ENCODE measurements at places on chromosomes 2 and 18.

DNA sequence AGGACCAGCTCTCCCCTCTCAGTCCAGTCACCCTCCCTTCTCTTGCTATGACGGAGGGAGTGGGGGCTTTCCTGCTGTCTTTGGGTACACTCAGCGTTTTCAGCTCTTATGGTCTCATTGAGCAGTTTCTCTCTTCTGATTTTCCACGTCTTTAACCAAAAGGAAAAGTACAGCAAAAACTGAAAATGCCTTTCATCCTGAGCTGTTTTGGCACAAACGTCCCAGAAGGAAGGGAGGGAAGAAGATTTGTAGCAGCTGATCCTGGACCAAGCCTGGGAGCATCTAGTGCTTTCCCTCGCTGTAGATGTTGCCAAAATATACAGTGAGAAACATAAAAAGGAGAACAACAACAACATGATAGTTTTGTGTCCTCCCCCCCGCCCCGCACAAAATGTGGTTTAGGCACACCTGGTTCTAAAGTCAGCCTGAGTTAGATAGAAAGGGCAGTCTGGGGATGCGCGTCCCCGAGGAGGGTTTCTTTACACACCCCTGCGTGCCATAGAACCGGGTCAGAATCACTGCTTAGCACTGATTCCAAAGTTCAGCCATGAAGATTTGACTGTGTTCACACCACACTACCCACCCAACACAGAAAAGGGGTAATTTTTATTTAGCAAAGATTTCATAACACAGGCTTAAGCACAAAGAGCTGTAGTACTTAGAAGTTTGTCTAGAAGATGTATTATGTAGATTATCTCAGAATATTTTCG, 53.4 kb downstream of the SLC40A1 start:
- no peak for DNase-seq

DNA sequence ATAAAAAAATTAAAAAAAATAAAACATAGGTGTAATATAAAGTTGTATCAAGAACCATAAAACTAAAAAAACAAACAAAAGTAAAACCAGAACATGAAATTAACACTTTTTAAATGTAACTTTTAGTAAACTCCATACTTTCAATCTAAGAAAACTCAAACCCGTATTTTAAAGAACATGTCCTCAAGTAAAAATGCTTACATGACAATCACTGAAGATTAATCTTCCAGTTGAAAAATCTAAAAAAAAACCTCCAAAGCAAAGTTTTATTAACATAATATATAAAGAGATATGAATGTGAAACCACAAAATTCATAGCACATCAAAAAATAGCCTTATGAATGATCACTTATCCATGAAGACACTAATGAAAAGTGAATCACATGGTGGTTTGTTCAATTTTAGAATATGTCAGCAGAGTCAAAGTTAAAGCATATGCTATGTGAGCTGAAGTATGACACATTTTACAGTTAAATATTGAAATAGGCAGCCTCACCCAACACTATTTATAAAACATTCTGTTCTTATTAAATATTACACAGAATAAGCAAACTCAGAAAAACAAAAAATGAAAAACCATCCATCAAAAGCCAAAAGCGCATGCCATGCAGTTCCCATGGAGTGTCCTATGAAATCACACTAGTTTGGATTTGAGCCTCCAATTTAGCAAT, 23.1 kb upstream of the CHAC2 start:
- no peak for DNase-seq

DNA sequence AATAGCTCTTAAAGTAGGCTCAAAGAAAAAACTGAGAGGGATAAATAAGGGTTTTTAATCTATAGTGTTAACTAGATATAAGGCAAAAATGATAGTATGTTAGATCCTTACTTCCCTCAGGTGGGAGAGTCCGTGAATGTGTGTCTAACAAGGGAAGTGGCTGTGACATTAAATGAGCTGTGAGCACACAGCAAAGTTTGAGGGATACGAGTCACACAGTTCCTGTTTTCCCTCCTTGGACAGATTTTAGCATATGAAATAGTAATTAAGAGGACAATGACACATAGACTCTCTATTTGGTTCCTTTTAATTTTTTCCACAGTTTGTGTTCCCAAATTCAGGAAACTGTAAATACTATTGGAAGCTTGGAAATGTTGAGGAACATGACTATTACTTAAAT, 148.4 kb upstream of the CAVIN2 start:
- no peak for DNase-seq

GRCh38 chr2:235498541-235498940, 4.7 kb downstream of the AGAP1 start:
- no peak for DNase-seq

DNA sequence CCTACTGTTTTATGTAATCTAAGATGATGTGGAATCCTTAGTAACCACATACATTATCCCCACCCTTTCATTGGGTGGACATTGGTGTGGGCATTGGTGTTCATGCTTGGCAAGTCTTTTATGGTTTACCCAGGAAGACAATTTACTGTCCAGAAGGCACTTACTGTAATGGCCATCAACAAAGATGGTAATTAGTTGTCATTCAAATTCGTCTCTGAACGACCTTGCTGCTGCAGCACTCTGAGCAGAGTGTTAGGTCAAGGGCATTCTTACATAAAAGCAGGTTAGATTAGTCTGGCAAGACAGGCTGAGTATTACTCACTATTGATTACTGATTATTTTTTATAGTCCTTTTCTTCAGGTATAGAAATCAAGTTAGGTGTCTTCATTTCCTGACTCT, 447.9 kb downstream of the XIRP2 start:
- no peak for DNase-seq

- peak; percentile 26 for DNase-seq
These were observed 102.6 kb upstream of the ITGA4 start for GRCh38 chr2:181354626-181355025.

- no peak for DNase-seq
These were observed 44.5 kb downstream of the PKP4 start for GRCh38 chr2:158501301-158501700.

GRCh38 chr2:179938026-179938425, 69.1 kb downstream of the CWC22 start:
- DNase-seq, result no peak

- DNase-seq, result no peak
These were observed 102.2 kb upstream of the RND3 start for GRCh38 chr2:150589681-150590080.

- DNase-seq, result no peak
These were observed 232.8 kb upstream of the ATP5MC3 start for GRCh38 chr2:175414191-175414881.

DNA sequence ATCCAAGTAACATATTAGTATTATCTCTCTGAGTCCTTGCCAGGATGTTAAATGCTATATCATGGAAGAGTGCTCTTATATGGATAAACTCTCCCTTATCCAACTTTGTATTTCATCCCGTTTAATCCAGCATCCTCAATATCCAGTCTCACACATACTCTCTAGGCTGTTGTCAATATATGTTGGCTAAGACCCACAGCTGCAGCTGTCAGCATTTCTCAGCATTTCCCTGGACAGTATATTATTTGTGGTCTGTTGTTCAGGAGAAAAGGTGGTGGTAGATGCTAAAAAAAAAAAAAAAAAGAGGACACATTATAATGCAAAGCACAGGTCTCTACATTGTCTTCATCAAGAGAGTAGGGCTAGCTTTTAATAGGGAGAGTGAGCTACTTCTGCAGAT, 1368.0 kb upstream of the ZEB2 start:
- DNase-seq, result no peak

DNA sequence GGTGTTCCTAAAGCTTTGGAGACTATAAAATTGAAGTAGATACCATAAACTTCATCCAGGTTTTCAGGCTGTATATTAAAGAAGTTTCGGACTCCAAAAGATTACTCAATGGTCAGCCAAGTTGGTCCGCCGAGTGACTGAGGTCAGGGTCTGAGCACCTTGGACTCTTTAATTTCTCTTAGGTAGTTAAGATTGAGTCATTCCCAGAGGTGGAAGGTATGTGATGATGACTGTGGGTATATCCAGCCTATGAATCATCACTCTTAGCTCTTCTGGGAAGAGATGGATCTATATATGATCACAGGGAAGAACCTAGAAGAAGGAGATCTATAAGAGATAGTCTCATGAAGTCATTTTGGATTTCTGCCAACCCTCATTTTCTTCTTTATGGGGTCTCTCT, 3.3 kb downstream of the ITGA6 start:
- no peak for DNase-seq

DNA sequence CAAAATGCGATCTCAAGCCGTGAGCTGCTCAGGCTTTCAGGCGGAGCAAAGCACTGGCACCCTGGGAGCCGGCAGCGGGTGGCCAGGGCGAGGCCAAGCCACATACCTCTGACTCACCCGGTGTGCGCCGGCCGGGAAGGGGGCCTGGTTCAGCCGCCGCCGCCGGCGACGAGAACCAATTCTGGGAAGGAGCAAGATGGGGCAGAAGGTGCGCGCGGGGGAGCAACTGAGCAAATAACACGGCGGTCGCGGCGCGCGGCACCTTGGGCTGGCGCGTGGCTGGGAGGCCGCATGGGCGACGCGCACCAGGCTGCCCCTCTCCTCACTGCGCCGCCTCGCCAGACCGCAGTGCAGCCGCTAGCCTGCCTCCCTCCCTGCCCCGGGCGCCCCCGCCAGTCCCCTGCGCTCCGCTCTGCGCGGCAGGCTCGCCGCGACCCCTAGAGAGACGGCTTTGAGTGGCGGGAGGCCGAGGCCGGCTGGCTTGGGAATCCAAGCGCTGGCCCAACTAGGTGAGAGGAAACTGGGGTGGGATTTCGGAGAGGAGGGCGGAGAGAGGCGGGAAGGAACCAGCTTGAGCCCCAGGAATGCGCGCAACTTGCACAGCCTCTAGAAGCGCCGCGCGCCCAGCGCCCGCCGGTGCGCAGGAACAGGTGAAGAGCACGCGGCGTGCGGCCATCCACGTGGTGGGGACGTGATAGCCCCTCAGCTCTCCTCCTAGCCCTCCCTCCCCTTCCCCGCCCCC, 3.2 kb downstream of the NRP2 start:
- DNase-seq, result no peak

GRCh38 chr2:108927936-108928659, 60.9 kb downstream of the EDAR start:
- no peak for DNase-seq

- no peak for DNase-seq
These were observed 227.9 kb upstream of the COPS8 start for GRCh38 chr2:236857781-236858180.

DNA sequence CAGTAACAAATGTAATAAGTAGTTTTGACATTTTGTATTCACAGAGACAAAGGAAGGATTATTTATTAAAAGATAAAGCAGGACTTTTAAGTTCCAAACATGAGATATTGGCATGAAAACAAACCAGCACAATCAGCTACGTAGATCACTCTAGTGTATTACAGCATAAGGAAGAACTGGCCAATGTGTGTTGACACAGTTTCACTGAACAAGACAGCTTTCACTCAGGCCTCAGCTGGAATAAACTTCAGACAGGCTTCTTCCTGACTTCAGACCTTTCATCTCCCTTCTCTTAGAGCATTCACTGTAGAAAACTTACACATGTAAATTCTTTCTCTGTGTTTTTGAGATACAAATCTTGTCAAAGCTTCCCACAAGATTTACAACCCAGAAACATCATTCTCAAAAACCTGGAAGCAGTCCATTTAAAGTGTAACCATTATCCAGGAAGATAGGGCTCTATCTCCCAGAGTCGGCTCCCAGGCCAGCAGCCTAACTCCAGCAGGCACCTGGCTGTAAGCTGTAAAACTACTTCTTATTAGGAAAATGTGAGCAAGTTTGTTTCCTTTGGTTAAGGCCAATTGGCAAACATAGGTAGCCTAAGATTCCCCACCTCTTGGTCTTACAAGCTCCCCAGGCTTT, 768.3 kb upstream of the CDH7 start:
- no peak for DNase-seq

DNA sequence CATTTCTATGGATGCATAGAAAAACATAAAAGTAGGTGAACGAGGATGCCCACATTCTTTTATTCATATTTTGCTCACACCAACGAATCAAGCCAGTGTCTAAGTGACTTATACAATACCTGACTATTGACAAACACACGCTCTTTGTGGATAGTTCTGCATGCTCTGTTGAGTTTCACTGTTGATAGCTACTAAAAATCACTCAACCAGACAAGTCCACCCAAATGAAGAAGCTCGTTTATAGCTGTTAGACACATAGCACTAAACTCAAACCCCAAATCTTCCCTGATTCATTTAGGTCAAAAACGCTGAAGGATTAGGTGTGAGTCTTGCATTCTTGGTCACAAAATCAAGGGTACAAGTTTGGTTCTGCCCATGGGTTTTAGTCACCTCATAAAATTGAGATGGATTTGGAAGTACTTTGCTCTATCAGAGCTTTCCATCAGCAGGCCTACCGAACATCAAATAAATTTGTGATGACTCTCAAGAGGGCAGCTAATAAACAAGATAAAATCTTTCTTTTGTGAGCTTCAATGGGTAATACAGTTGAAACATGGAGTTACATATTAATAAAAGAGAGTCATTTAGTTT, 92.7 kb upstream of the ETAA1 start:
- no peak for DNase-seq

- DNase-seq, result no peak
These were observed 32.5 kb downstream of the DOCK10 start for GRCh38 chr2:225009768-225010167.

GRCh38 chr2:37282746-37283145, 41.9 kb downstream of the PRKD3 start:
- no peak for DNase-seq

GRCh38 chr2:55649211-55649610, 31.8 kb upstream of the PPP4R3B start:
- DNase-seq, result no peak

DNA sequence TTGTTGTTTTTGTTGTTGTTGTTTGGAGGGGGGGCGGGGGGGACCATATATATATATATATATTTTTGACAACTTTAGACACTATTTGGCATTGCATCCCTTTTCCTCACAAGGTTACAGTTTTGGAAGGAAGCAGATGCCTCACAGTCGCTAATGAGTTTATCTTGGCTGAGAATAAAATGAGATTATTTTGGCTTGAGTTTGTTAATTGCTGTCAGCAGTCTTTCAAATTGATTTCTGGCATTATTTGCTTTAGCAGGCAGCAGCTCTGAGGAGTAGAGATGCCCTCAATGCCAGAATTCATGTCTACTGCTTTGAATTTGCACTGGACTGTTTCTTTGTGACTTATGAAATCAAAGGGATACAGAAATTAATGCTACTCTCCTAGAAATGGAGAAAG, 595.2 kb upstream of the HNMT start:
- no peak for DNase-seq

DNA sequence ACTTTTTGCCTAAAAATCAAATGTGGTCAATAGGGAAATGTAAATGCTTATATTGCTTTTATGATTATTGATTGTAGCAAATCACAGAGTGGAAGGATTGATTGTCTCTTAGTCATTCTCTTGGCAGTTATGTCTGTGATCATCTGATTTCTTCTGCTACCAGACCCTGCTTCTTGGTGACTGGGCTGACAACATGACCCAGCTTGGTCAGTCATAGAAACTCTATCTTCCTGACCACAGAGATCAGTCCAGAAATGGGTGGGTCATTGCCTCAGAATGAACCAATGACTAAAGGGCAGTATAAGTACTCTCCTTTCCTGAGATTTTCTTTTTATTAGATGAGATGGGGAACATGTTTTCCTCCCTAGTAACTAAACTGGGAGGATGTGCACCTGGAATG, 87.6 kb downstream of the MAIP1 start:
- no peak for DNase-seq

- no peak for DNase-seq
These were observed 66.1 kb downstream of the DDX1 start for GRCh38 chr2:15657759-15658158.
